ENCODE measurements at places on chromosomes 5 and 9.

GRCh38 chr5:130112246-130112645 lies 208.0 kb downstream of the CHSY3 start:
- no peak for DNase-seq

DNA sequence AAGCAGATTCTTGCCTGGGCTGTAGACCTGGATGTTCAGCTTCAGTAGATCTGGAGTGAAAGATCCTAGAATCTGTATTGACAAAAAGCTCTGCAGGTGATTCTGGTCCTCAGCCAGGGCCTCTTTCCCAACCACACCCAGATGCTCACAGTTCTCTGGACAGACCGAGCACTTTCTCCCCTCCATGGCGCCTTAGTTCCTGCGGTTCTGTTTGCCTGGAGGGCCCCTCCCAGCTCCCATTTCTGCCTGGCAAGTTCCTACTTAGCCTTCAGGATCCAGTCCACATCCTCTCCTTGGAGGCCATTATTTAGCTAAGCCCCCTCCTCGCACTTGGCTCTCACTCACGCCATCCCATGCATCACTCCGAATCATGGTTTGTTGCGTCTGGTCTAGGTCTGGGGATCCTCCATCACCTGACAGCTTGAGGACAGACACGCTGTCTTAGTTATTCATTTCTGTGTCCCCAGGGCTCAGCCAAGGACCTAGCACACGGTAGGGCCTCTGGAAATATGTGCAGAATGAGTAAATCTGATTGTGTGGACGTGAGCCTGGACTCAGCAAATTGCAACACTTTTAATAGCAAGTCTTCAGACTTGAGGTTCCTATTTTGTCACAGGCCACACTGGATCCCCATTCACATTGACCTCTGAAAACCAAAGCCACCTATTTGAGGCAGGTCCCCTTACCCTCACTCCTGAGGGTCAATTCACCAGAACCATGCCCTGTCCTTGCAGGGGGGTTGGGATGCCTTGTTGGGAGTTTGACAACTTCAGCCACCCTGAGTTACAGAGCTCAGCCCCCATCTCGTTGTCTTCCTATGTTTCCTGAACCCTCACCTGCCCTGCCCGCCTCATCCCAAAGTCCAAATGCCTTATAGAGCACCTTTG lies 50.7 kb downstream of the COL15A1 start:
- no peak for DNase-seq

DNA sequence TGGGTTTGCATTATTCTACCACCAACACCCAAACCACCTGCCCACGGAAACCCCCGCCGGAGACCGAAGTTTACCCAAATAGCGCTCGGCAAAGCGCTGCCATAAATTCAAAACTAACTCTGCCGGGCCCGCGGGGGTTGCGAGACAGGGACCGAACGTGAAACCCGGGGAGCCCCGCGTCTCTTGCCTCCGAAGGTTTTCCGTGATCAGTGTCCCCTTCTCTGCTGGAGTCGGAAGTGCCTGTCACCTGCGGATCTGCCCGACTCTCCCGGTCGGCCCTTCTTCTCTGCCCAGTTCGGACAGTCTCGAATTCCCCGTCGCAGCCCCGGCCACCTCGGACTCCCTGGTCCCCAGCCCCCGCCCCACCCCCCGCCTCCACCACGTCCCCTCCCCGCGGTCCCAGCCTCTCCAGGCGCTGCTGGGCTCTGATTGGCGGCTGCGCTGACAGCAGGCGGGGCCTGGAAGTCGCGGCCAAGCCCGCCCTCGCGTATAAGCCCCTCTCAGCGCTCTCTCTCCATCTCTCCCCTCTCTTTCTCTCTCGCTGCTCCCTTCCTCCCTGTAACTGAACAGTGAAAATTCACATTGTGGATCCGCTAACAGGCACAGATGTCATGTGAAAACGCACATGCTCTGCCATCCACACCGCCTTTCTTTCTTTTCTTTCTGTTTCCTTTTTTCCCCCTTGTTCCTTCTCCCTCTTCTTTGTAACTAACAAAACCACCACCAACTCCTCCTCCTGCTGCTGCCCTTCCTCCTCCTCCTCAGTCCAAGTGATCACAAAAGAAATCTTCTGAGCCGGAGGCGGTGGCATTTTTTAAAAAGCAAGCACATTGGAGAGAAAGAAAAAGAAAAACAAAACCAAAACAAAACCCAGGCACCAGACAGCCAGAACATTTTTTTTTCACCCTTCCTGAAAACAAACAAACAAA lies at the start of gene RORB:
Gene RORB (plus strand): TSS at position 517 of the 929 bp plus-strand sequence. CDS start 642 bp downstream, outside the sequence.
- peak; percentile 26 for DNase-seq

DNA sequence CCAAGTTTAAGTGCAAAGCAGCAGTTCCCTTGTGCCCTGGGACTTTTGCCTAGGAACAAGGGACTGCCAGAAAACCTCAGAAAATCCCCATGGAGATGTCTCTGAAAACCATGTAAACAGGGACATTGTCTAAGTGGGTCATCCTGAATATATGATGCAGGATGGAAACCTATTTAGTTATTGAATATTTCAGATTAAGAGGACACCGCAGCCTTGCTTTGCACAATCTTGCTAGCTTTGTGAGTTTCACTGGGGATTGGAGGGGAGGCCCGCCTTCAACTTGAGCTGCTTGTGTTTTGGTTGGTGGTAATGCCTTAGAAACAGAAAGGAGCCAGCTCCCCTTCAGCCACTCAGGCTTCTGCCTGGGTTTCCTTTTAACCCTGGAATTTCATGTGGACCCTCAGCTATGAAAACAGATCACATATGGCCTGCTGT lies 112.8 kb downstream of the C9orf152 start:
- no peak for DNase-seq

GRCh38 chr5:50441493-50441955 lies 436 bp upstream of the EMB start:
- DNase-seq = no peak

DNA sequence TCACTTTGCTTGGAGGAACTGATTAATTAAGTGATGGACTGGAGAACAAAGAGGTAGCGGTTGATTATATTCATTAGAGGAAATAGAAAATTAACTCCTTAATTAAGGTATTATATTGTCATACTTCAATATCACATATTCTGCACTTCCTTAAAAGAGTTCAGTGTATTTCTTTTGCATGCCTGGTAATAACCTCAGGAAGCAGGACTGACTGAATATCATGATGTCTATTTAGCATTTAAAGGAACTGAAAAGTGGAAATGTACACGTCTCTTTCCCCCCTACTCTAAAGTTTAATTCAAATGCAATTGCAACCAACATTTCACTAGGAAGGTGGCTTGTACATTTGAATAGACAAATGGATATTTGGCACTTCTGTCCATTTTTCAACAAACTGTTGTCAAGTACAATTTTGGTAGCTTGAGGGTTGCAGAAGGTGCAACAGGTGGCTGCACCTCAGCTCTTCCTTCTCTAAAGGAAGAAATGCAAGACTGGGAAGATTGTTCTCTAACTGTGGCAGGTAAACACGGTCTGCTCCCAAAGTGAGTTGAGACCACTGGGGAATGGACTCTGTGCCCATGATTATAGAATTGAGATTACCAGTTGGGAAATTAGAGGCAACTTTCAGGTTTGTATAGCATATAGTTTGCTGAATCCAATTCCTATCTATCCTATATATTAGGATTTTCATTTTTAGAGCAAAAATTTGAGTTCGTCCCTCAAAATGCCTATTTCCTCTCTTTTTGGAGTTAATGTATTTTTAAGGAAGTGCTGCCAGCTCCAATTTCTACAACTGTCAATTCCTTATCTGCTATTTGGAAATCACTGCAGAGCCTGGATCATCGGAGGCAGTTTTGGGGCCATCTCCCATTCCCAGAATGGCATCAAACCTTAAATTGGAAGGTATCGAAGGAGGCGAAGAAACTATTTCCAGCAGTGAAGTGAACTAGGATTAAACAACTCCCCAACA lies 98.9 kb upstream of the TAF11L2 start:
- no peak for DNase-seq

- DNase-seq = no peak
Measured at GRCh38 chr5:181039471-181039870, 595 bp upstream of the BTNL9 start.

DNA sequence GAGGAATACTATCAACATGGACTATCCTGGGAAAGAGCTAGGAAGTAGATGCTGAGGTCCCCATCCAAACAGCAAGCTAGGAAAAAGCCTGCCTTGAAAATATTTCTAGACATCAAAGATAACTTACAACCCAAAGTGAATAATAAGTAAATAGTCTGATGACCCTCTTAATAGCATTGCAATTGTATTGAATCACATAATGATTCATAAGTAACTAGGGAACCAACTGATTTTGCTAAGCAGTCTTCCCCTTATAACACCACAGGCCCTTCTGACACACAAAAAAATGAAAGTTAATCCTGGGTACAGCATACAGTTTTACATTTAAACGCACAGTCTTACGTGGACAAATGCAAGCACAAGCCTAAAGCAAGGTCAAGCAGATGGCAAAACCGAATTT lies 199.3 kb downstream of the RFK start:
- DNase-seq = no peak

DNA sequence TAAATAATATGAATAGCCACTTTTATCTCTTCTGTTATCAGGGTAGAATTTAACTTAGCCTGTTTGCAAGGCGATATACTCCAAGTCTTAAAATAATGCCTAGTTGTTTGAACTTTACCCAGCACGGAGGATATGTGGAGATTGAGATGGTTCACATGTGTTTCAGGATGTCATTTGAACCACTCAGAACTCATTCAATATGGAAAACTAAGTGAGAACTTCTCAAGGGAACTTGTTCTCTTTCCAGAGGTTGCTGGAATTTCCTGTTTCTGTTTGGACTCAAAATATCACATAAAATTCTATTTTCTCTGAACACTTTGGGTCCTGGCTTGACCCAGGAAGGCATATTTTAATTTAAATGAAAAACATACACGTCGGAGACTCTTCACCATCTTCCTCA lies 139.1 kb upstream of the MYO10 start:
- no peak for DNase-seq

Measured in CD4-positive, alpha-beta T cell treated with Interleukin-17A for 1 hour (primary cell).